NCI-H526 treated with DMSO at 0.1 percent for 48 hours (cell line): ENCODE measurements at places on chromosomes 7 and 10.

DNA sequence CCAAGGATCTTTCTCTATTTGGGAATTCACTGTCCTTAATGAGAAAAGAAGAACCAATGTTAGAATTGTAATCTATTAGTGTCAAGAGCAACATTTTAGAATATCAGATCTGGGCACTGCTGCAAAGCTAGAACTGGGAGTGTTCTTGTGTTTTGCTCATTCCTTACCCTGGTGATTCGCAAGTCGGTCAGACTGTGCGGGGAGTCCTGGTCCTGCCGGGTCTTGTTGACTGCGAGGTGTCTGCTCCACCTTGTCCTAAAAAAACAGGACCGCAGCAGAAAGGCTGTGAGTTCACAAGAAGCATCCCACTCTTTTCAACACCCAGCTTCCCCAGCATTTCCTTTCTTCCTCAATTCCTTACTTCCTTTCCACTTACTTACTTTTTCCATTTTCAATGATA lies 79.0 kb downstream of the GRB10 start:
- no peak for DNase-seq

DNA sequence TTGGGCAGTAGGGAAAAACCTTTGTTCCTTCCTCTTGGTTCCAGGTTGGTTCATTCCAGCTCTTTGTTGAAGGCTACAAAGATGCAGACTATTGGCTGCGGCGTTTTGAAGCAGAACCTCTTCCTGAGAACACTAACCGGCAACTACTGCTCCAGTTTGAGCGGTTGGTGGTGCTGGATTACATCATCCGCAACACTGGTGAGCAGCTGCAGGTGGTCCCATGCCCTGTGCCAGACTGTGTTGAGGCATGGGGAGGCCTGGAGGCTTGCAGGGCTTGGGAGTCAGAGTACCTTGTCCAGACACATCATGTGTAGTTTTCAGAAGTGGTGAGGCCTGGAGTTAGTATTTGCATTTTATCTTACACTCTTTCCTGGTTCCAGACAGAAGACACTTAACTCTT lies 16.3 kb downstream of the PI4K2A start:
- DNase-seq: no peak

DNA sequence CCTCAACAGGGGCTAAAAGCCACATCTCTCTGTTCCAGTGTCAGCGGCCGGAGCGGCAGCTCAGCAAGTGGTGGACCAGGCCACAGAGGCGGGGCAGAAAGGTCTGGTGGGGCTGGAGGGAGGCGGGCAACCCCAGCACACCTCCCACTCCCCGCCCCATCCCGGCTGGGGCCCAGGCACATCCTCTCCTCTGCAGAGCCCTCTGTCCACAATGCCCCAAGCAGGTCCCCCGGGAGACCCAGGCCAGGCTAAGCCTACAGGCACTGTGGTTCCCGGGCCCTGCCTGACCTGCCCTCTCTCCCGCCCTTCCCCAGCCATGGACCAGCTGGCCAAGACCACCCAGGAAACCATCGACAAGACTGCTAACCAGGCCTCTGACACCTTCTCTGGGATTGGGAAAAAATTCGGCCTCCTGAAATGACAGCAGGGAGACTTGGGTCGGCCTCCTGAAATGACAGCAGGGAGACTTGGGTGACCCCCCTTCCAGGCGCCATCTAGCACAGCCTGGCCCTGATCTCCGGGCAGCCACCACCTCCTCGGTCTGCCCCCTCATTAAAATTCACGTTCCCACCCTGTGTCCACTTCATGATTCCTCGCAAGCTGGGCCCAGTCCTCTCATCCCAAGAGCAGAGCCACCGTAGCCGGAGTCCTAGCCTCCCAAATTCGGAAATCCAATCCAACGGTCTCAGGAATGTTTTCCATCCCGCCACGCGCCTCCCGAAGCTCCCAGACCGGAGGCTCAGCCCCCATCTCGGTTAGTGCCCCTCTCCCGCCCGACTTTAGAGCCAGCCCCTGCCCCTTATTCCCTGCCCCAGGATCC lies 2.1 kb downstream of the ADIRF start:
- no peak for DNase-seq

DNA sequence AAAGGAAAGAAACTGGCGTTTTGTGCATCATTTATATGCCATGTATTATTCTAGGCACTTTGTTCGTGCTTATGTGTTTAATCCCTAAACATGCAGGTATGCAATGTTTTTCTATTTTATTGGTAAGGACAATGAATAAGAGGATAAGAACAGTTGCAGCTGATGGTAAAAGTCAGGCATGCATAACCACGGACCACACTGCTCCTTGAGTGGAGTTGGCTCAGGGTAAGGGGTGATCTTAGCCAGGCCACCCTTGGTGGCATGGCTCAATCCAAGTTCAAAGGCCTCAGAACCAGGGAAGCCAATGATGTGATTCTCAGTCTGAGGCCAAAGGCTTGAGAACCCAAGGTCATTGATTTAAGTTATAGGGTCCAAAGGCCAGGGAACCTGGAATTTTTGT lies 1068.1 kb downstream of the NRG3 start:
- DNase-seq: no peak

GRCh38 chr7:141302617-141303016 lies 228.8 kb downstream of the TMEM178B start:
- DNase-seq: no peak

GRCh38 chr7:4745971-4746919 lies 29.2 kb upstream of the AP5Z1 start:
- DNase-seq: no peak

GRCh38 chr10:124626759-124627380 lies 117.3 kb downstream of the FAM53B start:
- DNase-seq: no peak

- no peak for DNase-seq
Measured at GRCh38 chr7:48259463-48260280, 88.4 kb downstream of the ABCA13 start.

- DNase-seq: no peak
Measured at GRCh38 chr7:35630024-35630972, 64.6 kb downstream of the HERPUD2 start.

DNA sequence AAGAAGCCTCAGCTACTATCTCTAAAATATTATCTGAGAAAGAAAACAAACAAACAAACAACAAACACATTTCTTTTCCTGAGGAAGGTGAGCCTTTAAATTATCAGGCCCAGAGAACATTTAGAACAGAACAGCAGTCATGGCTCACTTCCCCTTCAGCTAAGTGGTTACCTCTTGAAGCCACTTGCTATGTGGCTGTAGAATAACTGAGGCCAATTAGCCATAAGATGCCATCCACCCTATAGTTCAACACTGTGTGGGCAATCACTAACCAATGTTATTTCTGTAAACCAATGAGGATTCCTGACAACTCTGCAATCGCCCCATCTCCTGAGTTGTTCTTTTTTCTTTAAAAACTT lies 3.7 kb upstream of the UPP1 start:
- DNase-seq: no peak

GRCh38 chr7:8204339-8205030 lies 57.5 kb downstream of the ICA1 start:
- no peak for DNase-seq

DNA sequence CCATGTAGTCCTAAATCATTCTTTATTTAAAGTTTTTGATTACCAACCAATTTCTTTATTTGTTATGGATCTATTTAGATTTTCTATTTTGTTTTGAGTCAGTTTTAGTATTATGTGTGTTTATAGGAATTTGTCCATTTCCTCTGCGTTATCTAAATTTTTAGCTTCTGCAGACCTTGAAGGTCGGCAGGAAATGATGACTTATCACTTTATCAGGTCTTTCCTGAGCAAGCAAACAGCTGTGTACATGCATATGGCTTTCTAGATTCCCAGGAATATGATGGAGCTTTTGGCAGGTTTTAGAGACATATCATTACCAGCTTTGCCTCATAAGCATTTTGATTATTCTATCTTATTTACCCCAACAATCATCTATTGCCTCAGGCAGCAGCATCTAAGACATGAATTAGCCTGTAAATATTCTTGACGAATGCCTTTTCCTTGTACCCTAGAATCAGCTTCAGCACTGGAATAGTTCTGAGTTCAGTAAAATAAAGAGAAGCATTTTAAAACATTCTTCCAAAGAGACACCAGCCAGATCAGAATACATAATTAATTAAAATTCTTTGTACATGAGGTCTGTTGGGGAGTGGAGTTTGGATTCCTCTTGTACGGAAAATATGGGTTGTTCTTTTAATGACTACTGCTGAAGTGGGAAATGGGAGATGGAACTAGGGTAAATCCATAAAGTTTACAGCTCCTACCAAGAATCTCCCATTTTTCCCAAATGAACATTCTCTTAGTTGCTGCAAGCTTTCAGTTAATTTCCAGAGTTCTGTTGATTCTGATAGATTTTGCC lies 408.8 kb upstream of the SEMA3C start:
- no peak for DNase-seq

- DNase-seq: no peak
Measured at GRCh38 chr7:776992-777727, 50.1 kb upstream of the PRKAR1B start.

- no peak for DNase-seq
Measured at GRCh38 chr7:68718097-68718551, 880.2 kb upstream of the AUTS2 start.

DNA sequence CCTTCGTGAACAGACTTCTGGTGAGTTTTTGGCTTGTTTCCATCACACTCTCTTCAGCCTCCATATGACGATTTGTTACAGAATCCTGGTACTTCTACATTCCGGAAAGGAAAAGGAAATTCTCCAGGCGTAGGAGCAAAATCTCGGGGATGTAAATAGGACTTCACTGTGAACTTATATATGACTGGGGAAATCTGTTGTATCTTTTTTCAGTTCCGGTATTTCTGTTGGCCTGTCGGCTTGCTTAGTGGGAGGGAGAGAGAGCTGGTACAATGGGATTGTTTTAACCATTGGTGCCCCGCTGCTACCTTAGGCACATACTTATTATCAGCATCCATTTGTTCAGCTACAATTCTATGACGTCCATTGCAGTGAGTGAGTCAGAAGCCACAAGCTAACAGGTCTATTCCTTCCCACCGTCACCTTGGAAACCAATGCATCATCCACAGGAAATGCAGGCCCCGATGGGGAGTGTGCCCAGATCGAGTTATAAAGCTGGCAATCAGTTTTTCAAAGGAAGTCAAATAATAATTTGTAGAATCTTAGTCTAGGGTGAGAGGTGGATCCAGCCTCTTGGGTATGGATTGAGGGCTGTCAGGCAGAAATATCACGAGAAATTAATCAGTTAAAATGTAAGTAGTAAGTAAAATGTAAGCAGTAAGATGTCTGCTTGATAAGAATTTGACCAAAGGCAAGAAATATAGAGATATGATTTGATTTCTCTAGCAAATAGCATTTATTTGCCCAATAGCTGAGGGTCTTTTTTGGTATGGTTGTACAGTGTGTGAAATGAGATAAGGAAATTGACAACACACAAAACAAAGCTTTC lies 92.0 kb upstream of the MKLN1 start:
- DNase-seq: no peak

- DNase-seq: no peak
Measured at GRCh38 chr10:104267721-104268404, 1.1 kb upstream of the GSTO2 start.

DNA sequence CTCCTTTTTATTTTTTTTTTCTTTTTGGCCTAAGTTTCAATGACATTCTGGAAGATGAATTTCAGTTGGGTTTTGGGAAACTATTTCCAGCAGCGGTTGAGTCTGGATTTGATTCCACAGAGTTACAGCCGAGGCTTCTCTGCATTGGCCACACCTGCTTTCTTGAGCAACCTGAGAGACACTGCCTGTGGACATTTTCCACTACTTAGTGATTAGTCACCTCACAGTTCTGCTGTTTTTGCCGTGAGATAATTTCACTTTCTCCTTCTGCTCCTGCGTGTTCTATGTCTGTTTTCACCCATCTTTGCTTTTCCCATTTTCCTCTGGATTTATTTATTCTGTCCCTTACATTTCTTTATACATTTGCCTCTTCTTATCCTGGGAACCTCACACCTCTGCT lies 243.0 kb downstream of the BICC1 start:
- no peak for DNase-seq

DNA sequence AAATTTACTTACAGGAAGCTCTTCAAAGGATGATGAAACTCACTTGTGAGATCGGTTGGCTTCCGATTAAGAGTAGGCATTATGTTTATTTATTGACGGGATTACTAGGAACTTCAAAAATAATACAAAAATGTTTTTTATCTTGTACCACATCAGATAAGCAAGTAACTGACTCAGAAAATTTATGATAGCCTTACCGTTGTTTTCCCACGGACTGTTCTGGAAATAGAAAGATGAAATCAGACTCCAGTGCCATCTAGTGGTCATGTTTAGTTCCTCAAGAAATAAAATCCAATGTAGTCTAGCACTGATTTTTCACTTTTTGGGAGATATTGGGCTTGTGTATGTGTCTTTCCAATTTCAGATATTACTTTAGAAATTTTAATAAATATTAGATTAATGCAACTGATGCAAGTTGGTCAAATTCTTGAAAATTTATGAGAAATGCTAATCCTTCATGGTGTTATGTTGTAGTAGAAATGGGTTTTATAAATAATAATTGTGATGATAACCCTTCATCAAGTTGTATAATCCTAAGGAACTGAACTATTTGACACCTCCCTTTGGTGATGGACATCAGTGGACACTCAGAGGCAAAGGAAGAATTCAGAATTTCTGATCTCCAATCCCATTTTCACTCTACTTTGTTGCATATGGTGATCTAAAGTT lies 168.8 kb downstream of the TMEM26 start:
- peak; percentile 3 for DNase-seq

- no peak for DNase-seq
Measured at GRCh38 chr7:29243910-29244655, 49.5 kb downstream of the CHN2 start.

DNA sequence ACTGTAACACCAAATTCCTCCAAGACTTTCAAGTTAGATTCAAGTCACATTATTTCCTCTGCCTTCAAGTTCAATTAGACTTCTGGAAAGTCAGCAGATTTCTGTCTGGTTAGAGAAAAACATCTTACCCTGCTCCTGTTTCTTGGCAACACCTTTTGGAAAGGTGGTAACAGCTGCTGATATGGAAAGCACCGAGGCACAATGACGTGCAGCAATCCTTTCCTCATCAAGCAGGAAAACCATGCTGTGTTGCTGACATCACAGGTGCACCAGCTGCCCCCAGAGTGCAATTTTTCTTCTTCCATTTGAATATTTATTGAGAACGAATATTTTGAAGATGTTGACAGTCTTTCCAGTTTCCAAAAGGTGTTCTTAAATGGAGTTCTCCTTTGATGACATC lies 41.9 kb downstream of the ZNF800 start:
- no peak for DNase-seq

DNA sequence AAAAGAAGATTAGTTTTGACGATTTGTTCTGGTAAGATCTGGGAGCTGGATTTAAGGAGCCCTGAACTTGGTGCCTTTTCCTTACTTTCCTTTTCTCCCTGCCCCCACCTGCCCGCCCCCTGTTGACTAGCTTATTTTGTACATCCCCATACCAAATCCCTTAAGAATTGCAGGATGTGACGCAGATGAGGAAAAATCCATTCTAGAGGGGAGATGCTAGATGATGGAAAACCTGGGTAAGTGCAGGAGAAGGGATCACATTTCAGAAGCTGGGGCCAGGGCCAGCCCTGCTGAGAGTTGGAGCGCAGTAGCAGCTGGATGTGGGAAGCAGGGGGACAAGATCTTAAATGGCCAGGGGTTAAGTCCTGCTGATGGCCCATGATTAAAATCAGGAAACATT lies 93.9 kb downstream of the CCDC3 start:
- DNase-seq: no peak

- DNase-seq: no peak
Measured at GRCh38 chr7:38452681-38453108, 178.5 kb downstream of the AMPH start.

GRCh38 chr10:7593063-7593462 lies 73.7 kb downstream of the ITIH5 start:
- no peak for DNase-seq
